Natural killer cell treated with Interleukin-12 subunit alpha and Interleukin-12 subunit beta and Interleukin-15 and Interleukin-18, amount 100 ng/mL, for 72 hours (primary cell): ENCODE measurements at places on chromosomes 2 and 18.
A peak's percentile ranks its signal among the peaks of the same experiment; 100 is the strongest.

DNA sequence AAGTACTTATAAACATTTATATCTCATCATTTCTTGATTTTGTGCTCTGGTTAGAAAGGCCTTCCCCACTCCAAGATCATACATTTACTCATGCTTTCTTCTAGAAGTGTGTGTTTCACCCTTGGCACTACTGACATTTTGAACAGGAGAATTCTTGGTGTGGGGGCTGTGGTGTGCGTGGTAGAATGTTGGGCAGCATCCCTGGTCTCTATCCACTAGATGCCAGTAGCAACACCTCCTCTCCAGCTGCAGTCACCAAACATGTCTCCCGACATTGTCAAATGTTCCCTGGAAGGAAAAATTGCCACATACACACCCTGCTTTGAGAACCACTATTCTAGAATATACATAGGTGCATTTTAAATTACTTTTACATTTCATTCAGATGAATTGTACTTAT lies 8.7 kb upstream of the TGIF1 start:
- H3K27me3 ChIP-seq: peaks cover 10% of the 10 kb centered on the region
- no peak overlapping the region for H3K27ac ChIP-seq

GRCh38 chr18:33282709-33283333 lies 157.7 kb downstream of the CCDC178 start:
- no peaks in the 10 kb centered on the region for H3K4me1 ChIP-seq
- H3K27me3 ChIP-seq: no peaks in the 10 kb centered on the region
- H3K4me3 ChIP-seq: no peak overlapping the region
- DNase-seq: no peak
- H3K27ac ChIP-seq: no peak overlapping the region
- no peaks in the 10 kb centered on the region for H3K36me3 ChIP-seq

DNA sequence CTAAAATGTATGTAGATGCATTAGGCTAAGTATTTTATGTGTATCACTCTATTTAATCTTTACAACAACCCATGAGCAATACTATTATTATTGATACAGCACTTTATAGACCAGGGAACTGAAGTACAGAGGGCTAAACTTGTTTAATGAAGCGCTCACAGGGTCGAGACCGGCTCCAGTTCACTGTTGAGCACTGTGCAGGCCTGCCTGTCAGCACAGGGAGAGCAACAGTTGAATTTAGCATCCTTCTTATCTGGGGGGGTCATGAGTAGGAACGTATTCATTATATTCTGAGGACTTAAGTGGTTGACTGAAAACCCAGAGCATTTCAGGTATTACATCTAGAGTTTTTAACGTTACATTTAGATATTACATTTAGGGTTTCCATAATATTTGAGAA lies 120.1 kb downstream of the PLCL1 start:
- H3K27me3 ChIP-seq: no peaks in the 10 kb centered on the region
- DNase-seq: no peak
- H3K27ac ChIP-seq: no peak overlapping the region
- no peak overlapping the region for H3K4me3 ChIP-seq
- no peaks in the 10 kb centered on the region for H3K4me1 ChIP-seq

DNA sequence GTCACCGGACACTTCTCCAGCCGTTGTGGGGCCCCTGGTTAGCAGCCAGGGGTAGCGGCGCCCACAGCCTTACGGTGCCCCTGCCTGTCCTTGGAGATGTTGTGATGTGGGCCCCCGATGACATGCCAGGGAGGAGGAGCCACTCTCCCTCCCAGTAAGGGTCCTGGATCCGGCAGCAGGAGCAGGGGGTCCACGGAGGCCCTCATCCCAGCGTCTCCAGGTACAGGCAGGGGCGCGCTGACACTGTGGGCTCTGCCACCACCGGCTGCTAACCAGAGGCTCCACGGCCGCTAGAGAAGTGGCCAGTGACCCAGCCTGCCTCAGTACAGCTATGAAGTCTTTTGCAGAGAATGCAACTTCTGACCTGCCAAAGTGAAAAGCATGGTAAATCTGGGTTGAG lies 121.2 kb downstream of the SPP2 start:
- no peak for DNase-seq
- no peak overlapping the region for H3K4me3 ChIP-seq
- H3K27ac ChIP-seq: no peak overlapping the region
- peaks cover 15% of the 10 kb centered on the region for H3K27me3 ChIP-seq
- H3K4me1 ChIP-seq: no peaks in the 10 kb centered on the region

DNA sequence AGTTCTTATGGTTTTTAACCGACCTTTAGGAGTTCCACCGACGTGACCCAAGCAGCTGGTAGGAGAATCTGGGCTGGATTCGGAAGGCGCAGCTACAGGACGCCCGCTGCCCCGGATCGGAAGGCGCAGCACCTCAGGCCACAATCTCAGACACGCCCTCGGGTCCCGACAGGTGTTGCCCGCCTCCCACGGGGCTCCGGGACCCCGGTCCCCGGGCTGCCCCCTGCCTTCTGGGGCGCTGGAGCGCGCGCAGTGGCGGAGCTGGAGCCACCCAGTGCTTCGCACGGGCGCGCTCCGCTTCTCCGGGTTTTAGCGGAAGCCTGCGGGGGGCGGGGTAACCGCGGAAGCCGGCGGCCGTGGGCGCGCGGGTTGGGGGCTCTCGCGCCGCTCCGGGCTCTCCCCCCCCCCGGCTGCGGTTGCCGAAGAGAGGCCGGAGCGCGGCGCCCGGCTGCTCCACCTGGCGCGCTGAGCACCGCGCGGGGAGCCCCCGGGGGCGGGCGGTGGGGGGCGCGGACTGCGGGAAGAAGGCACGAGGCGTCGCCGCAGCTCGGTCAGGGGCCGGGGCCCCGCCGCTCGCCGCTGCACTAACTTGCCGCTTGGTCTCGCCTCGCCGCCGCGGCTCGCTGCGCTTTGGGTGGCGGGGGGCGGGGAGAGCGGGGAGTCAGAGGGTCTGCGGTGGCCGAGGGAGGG lies 718.8 kb downstream of the DPP10 start:
- H3K27me3 ChIP-seq: peaks cover 6% of the 10 kb centered on the region
- H3K4me3 ChIP-seq: no peak overlapping the region
- H3K36me3 ChIP-seq: no peaks in the 10 kb centered on the region
- H3K4me1 ChIP-seq: no peaks in the 10 kb centered on the region
- DNase-seq: no peak

DNA sequence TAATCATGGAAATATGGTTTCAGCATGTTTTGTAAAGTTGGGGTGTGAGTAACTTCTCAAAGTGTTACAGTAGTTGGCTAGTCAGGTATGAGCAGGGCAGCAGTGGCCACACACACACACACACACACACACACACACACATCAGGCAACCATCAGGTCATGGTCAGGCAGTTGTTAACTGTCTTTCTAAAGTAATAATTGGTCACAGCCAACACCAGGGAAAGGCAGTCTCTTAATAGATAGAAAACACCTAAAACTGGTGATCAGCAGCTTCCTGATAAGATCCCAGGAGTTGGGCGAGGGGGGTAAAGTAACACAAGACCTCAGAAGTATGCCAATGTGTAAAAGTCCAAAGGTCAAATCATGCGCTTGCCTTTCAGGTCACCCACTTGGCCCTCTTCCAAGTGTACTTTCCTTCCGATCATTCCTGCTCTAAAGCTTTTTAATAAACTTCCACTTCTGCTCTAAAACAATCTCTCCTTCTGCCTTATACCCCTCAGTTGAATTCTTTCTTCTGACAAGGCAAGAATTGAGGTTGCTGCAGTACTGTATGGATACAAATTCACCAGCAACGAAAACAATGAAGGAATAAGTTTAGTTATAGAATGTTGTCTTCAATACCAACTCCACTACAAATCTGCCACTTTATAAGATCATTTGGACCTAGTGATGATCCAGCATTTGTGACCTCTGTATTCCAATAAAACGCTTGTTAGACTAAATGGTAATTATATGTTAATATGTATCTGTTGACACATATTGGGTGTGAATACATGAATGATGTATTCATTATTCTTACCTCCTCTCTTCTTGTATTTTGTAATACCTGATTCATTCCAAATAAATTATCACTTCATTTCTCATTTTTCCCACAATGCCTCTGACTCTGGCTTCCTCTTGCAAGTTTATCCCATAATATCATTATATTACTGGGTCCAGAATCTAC lies 254.3 kb downstream of the METTL4 start:
- DNase-seq: no peak
- no peak overlapping the region for H3K4me3 ChIP-seq
- H3K36me3 ChIP-seq: no peaks in the 10 kb centered on the region
- H3K4me1 ChIP-seq: no peaks in the 10 kb centered on the region

DNA sequence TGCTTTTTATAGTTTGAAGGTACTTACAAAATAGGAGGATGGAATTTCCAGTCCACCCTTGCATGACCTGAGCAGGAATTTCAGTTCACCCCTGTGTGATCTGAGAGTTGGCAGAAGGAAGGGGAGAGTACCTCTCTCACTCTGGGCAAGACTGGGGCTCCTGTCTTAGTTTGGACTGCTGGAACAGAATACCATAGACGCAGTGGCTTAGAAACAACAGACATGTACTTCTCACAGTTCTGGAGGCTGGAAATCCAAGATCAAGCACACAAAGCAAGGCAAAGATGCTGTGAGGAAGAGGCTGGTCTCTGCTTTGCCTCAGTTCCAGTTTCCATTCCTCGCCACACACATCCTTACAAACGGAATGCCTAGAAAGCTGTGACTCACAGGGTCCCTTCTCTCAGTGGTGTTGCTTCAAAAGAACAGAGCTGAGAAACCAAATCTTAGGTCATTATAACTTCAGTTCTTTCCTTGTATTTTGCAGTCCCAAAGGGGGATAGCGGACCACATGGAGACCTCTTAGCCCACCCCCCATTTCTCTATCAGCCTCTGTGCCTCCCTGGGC lies 108.8 kb upstream of the HAAO start:
- no peak overlapping the region for H3K4me3 ChIP-seq
- no peak overlapping the region for H3K27ac ChIP-seq
- H3K27me3 ChIP-seq: peaks cover 13% of the 10 kb centered on the region
- H3K36me3 ChIP-seq: no peaks in the 10 kb centered on the region
- no peak for DNase-seq

- H3K4me1 ChIP-seq: no peaks in the 10 kb centered on the region
- no peak overlapping the region for H3K4me3 ChIP-seq
- H3K36me3 ChIP-seq: peaks cover 27% of the 10 kb centered on the region
- H3K27me3 ChIP-seq: no peaks in the 10 kb centered on the region
Measured at GRCh38 chr2:17709897-17710296, 43.7 kb downstream of the SMC6 start.

DNA sequence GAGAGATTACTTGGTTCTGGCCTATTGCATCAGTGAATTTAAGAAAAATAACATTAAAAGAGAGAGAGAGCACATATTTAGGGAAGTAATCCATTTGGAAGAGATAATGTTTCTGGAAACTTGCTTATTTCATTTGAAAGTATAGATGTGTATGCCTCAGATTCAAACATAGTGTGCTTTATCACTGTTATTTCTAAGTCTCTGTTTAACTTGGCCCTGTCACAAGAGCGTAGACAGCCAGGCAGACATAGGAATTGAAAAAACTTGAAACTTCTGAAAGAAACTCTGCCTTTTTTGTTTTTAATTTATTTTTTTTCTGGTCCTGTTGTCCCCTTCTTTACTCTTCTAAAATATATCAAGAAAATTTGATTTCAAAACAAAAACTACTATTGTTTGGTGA lies 849.1 kb downstream of the CNTNAP5 start:
- H3K4me3 ChIP-seq: no peak overlapping the region
- no peak for DNase-seq
- no peak overlapping the region for H3K27ac ChIP-seq
- no peaks in the 10 kb centered on the region for H3K4me1 ChIP-seq
- no peaks in the 10 kb centered on the region for H3K27me3 ChIP-seq

GRCh38 chr2:123502931-123503330 lies 522.2 kb upstream of the CNTNAP5 start:
- no peaks in the 10 kb centered on the region for H3K27me3 ChIP-seq
- no peaks in the 10 kb centered on the region for H3K36me3 ChIP-seq

GRCh38 chr18:46220116-46220515 lies 115.9 kb downstream of the HAUS1 start:
- no peak for DNase-seq
- no peaks in the 10 kb centered on the region for H3K27me3 ChIP-seq
- H3K4me3 ChIP-seq: no peak overlapping the region
- peaks cover 14% of the 10 kb centered on the region for H3K36me3 ChIP-seq

GRCh38 chr2:198203336-198204069 lies 399.1 kb downstream of the PLCL1 start:
- H3K36me3 ChIP-seq: no peaks in the 10 kb centered on the region
- DNase-seq: no peak
- H3K4me3 ChIP-seq: no peak overlapping the region
- H3K27ac ChIP-seq: no peak overlapping the region

- H3K4me3 ChIP-seq: peak overlapping the region; percentile 7
- peaks cover 35% of the 10 kb centered on the region for H3K27me3 ChIP-seq
- no peak overlapping the region for H3K27ac ChIP-seq
- no peak for DNase-seq
Measured at GRCh38 chr2:101125374-101125773, 25.8 kb downstream of the TBC1D8 start.

GRCh38 chr2:8243748-8244400 lies 438.0 kb upstream of the ID2 start:
- no peak overlapping the region for H3K4me3 ChIP-seq
- DNase-seq: no peak
- peak overlapping the region; percentile 83 for H3K27ac ChIP-seq
- peaks cover 23% of the 10 kb centered on the region for H3K4me1 ChIP-seq
- no peaks in the 10 kb centered on the region for H3K27me3 ChIP-seq
- H3K36me3 ChIP-seq: peaks cover 27% of the 10 kb centered on the region

GRCh38 chr18:45671321-45671720 lies 52.7 kb upstream of the SLC14A1 start:
- H3K27me3 ChIP-seq: no peaks in the 10 kb centered on the region
- H3K4me1 ChIP-seq: peaks cover 45% of the 10 kb centered on the region
- H3K27ac ChIP-seq: peak overlapping the region; percentile 68
- DNase-seq: no peak

DNA sequence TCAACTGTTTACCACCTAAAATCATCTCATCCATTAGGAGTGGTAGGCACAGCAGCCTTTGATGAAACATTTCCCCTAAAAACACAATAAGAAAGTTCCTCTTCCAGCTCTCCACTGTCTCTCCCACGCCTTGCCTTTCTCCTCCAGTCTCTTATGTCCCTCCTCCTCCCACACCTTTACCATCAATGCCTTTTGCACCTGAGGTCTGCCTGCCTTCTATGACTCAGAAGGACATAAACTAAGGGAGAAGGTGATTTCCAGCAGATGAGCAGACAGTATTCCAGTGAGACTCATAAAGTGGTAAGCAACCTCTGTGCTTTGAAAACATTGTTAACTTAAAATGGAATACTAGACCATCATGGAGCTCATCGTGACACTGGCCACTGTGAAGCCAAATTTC lies 34.2 kb upstream of the NDUFV2 start:
- H3K27ac ChIP-seq: no peak overlapping the region
- DNase-seq: no peak
- H3K36me3 ChIP-seq: no peaks in the 10 kb centered on the region
- peaks cover 26% of the 10 kb centered on the region for H3K4me1 ChIP-seq
- no peak overlapping the region for H3K4me3 ChIP-seq
